ENCODE measurements at places on chromosomes 7 and 10.

DNA sequence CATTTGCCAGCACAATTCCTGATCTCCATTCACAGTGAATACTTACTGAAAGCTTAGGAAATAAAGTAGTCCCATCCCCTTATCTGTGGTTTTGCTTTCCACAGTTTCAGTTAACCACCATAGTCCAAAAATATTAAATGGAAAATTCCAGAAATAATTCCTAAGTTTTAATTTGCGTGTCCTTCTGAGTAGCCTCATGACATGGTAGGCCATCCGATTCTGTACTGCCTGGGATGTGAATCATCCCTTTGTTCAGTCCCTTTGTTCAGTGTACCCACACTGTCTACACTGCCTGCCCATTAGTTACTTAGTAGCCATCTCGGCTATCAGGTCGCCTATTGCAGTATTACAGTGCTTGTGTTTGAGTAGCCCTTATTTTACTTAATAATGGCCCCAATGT, 14.2 kb downstream of the RAB11FIP2 start:
- no peak for DNase-seq

DNA sequence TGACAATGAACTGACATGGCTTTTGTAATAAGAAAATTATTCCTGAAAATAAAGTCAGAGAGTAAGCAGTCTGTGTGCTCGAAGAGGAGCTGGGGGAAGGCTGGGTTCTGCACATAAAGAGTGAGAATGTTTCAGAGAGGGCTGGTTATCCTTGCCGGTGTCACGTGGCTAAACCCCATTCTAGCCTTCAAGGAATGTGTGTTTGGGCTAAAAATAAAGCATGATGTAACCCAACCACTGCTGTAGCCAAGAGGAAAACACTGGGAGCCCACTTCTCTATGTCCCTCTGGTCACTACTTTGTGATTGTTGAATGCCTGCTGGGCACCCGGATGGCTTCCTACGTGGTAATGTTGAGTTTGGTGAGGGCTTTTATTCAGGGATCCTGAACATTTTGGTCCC, 23.5 kb downstream of the WDFY4 start:
- DNase-seq, result no peak

GRCh38 chr7:54802841-54803240, 43.8 kb upstream of the SEC61G start:
- DNase-seq, result no peak

DNA sequence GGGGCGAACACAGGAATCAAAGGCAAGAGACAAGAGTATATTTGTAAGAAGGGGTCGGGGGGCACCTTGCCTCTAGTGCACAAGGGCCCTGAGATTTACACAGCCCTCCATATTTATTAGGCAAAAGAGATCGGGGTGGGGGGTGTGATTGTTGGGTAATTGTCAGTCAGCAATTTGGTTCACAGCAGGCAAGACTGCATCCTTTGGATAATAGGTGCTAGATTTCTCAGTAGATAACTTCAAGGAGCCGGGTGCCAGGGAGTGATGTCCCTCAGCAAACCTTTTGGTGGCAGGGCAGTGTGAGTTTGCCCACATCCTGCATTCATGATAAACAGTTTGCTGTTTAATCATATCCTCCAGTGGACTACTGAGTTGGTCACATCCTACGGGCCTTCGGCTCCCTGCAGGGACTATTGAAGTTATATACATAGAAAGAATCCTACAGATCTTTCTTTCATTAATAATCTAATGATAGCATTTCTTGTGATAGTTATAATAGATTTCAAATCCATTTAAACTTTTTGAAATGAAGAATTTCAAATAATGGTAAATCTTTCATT, 178.5 kb downstream of the GNAI1 start:
- DNase-seq, result no peak

DNA sequence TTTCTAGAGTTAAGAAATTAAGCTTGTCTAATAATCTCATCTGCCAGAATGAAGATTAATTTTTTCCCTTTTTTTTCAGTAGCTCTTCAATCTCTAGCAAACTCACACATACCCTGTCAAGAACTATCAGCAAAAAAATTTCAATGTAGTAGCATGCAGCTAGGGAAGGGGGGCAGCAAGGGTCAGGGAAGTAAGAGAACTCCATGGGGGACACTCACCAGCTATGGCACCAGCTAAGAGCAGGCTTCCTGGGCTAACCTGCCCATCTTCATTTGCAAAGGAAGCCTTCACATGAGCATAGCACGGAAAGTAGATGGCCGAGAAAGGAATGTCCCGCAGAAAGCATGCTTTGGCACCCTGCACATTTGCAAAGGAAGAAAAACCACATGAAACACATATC, 190.4 kb downstream of the SLC25A13 start:
- no peak for DNase-seq

- DNase-seq, result no peak
Measured at GRCh38 chr10:13457958-13458686, 70.7 kb downstream of the BEND7 start.

Data from amygdala (tissue), 56 donors.